CD8-positive, alpha-beta T cell (primary cell): ENCODE measurements at places on chromosomes 16 and 17. TPM values are rescaled to one million over a fixed set of nuclear protein-coding genes. Genes with fewer than 3 reads are reported as not detected.

- no peak for DNase-seq
Measured at GRCh38 chr17:4898351-4898750, 985 bp upstream of the C17orf107 start.

The PRDM7 gene
- total RNA-seq: not detected

DNA sequence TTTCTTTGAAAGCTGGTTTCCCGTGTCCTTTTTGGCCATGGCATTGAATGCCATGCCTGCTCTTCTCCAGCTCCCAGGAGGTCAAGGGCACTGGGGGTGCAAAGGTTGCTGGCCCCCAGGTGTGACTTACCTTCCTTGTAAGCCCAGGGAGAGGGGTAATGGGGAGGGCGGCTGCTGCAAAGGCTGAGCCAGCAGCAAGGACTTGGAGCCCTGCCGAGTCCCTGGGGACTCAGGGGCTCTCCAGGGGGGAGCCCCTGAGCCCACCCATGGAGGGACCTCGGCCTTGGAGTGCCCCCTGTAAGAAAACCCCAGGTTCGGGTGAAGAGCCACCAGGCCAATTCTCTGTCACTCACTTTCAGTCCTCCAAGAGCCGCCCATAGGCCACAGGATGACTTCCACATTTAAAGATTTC lies 5.9 kb upstream of the CCL22 start:
- no peak for DNase-seq

- no peak for DNase-seq
Measured at GRCh38 chr17:57644326-57644725, 100.8 kb downstream of the CCDC182 start.

DNA sequence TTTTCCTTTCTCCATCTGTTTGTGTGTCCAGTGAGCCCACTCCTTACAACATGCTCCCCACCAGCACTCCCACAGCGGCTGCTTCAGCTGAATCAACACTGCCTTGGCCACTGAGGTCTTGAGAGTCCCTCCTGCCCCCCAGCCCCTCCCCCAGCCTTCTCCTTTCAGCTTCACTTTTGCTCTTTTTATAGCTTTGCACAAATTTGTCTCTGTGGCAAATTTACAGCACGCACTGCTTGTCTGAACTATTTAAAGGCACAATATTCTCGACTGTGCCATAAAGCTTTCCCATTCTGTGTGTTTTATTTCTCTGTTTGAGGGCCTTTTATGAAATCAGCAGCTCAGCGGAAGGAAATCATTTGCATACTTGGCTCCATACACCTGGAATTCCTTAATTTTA lies 579.3 kb downstream of the TOX3 start:
- DNase-seq: no peak

The TP53TG3 gene
- total RNA-seq: not detected

DNA sequence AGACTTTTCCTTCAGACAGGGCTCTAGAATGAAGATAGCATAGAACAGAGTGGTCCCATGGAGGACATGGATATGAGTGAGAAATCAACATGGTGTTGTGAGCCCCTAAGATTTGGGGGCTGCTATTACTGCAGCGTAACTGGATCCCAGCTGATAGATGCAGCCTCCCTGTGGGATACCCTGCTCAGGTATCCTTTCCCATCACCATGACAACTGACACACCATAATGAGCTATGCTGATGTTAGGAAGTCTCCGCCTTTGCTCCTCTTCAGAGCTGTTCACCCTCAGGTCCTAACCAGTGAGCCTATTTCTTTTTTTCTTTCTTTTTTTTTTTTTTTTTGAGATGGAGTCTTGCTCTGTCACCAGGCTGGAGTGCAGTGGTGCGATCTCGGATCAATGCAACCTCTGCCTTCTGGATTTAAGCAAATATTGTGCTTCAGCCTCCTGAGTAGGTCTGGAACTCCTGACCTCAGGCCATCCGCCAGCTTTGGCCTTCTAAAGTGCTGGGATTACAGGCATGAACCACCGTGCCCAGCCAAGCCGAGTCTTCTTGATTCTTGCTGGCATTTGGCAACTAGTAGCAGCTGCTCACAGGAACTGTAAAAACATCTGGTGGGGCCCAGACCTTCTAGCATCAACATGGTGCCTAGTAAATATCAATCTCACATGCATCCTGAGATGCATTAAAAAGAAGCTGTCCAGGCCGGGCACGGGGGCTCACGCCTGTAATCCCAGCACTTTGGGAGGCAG lies 17.1 kb downstream of the STX4 start:
- no peak for DNase-seq

The MBTD1 gene
- 24.7 TPM for total RNA-seq

GRCh38 chr17:45361976-45362375 lies 45.2 kb upstream of the MAP3K14 start:
- no peak for DNase-seq

DNA sequence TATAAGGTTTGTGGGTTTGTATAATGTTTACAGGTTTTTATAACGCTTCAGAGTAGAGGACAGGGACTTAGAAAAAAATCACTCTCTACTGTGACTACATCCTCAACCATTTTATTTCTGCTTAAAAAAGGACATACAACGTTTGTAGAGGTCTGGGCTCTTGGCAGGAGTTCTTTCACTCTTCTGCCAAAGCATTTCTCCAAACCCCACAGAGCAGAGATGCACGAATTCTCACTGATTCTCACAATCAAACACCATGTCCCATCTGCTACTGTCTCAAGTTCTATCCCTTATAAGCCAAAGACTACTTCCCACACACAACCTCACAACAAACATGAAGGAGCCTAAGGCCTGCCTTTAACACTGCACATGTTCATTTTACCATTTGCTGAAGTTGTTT lies 7.0 kb upstream of the ANKFY1 start:
- no peak for DNase-seq

The ALOX12 gene
- not detected for total RNA-seq

DNA sequence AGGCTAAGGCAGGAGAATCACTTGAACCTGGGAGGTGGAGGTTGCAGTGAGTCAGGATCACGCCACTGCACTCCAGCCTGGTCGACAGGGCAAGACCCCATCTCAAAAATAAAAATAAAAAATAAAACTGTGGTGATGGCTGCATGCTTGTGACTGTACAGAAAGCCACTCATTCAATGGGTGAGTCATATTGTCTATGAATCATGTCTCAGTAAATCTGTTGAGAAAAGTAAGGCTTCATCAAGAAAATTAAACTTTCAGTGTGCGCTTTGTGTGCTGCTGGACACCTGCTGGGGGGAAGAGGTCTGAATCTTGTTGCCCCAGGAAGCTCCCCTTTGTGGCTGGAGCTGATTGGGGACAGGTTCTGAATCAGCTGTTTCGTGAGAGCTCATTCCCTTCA lies 11.3 kb downstream of the NUBP1 start:
- DNase-seq: no peak

The ARL5C gene
- not detected for total RNA-seq

The TEKT1 gene
- total RNA-seq: not detected

DNA sequence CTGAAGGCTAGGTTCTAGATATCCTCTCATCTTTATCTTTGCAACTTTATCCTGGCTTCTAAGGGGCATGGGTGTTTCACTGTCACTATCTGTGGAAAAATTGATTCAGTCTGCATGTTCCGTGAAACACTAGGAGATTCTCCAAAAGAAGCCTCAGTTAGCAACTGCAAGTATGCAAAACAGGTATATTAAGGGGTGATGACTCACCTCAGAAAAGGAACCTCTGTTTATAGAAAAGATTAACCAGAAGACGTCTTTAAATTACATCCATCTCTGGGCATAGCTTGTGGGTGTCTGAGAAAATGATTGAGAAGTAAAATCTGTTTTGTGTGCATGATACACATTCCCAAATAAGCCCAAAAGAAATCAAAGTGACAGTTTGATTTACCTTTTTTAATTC lies 353.8 kb upstream of the HSBP1 start:
- no peak for DNase-seq

DNA sequence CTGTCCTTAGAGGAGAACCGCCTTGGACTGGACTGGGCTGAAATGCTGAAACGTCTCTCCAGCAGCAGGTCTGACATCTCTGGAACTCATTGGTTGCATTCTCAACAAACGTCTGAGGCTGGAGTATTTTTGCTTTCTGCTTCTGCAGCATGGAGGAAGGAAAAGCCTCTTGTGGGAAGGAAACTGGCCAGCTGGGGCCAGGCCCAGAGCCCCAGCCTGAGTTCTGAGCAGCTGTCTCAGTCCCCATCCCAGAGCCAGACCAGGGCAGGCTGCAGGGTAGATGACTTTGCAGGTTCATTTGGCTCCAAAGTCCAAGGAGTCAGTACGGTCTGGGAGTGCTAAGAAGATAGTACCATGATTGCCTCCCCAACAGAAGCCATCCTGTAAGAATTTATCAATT lies 18.3 kb downstream of the TEKT3 start:
- DNase-seq: no peak

The RTN4RL1 gene
- not detected for total RNA-seq

The ASB16 gene
- not detected for total RNA-seq

DNA sequence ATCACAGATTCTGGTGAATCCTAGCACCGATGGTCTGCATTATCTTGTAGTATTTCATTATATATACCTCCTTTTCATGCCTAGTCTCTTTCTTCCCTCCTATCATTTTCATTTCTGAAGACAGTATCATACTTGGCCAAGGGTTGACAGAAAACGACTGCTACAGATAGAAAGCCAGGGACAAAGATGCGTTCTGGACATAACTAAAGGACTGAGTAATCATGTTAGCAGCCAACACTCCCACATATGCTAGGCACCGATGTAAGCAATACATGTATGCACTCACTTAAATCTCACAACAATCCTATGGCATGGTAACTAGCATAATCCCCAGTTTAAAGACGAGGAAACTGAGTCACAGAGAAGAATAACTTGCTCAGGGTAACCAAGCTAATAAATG lies 22.9 kb downstream of the RDM1 start:
- no peak for DNase-seq

The ABCC6 gene
- not detected for total RNA-seq

The CCL14 gene
- total RNA-seq: not detected

DNA sequence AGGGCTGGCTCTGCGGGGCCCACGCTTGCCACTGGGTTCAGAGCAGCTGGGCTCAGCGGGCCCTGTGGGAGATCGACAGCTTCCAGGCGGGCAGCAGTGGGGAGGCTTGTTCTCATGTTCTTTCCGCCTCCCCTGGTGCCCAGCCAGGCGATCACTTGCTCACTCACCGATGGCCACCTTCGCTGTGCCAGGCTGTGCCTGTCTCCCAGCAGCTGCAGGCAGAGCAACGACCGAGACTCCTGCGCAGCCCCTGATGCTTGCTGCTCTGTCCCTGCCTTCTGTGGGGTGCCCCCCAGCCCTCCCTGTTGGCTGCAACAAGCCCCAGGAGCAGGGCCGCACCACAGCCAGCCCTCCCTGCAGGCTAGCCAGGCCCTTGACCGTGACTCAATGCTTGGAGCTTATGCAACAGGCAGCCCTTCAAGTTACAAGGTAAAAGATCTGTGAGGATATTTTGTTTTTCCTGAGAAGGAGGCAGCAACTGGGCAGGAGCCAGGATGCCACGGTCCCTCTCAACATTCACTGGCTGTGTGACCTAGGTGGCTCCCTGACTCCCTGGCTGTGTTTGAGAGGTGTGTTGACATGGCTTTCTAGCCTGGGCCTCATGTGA lies 9.6 kb upstream of the SPNS2 start:
- DNase-seq: no peak

- DNase-seq: no peak
Measured at GRCh38 chr17:82063424-82064415, 1.9 kb downstream of the DUS1L start.

DNA sequence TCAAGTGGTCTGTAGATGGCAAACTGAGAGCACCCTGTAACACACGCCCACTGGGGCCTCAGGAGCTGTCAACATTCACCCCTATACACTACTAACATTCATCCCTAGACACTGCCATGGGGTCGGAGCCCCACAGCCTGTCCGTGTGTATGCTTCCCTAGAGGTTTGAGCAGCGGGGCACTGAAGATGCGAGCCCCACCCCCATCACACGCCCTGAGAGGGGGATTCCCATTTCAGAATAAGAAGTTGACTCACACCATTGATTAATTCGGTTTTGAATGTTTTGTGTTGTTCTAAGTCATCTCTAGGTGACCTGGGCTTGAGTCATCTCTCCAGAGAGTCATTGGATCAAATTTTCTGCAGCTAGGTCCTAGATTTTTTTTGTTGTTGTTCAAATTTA lies 37.3 kb upstream of the MMD start:
- no peak for DNase-seq

- DNase-seq: no peak
Measured at GRCh38 chr16:47565454-47565853, 104.3 kb downstream of the PHKB start.

DNA sequence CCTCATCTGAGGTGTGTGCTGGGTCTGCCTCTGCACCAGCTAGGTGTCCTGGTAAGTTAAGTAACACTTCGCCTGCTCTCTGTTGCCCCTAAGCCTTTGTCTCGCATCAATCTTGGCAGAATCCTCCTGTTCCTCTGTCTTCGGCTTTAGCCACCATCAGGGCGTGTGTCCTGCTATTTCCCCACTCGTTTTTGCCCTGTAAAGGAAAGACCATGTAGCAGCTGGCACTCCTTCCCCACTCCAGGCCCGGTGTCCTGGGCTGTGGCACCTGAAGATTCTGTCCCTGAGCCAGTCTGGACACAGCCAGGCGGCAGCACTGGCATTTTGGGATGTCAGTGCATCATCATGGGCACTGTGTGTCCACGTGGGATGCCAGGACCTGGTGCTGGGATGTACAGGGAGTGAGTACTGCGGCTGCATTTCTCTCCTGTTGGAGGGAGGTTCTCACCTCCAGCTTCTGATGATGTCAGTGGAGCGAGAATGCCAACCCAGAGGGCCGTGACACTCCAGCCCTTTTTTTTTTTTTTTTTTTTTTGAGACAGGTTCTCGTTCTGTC lies 26.2 kb upstream of the FOXK2 start:
- DNase-seq: no peak

DNA sequence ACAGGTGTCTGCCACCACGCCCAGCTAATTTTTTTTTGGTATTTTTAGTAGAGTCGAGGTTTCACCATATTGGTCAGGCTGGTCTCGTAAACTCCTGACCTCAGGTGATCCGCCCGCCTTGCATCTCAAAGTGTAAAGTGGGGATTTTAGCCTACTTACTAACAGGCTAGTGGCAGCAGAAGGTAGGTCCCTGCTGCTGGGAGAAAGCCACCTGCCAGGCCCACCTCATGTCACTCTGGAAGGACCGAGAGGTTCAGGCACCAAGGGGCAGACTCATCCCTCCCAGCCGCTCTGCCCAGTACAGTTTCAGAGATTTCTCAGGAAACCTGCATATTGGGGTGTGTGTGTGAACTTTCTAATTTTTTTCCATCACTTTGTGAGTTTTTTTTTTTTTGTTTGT lies 2.1 kb upstream of the RCVRN start:
- DNase-seq: no peak

The HS3ST2 gene
- not detected for total RNA-seq

DNA sequence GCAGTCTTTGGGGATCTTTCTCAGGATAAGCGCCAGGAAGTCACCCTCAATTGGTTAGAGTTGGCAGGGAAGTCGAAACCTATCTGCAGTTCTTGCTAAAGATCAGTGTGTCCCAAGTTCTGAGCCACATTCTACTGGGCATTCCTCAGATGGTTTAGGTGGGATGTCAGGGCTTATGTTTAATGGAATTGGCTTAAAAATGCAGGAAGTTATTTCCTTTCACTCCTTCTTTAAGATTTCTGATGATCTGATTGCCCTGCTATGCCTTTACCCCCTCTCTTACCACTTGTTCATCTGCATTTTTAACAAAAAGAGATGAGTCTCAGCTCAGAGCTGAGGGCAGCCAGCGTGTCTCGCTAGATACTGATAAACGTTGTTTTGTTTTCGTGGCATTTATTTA lies 30.8 kb downstream of the FOXL1 start:
- no peak for DNase-seq

The TP53TG3B gene
- not detected for total RNA-seq

The RNU2-1 gene
- total RNA-seq: 2,573 TPM
